ENCODE measurements at places on chromosomes 1 and 21.

- DNase-seq = peak; percentile 32
Observed at GRCh38 chr1:167722152-167722869, 529 bp downstream of the MPZL1 start.

DNA sequence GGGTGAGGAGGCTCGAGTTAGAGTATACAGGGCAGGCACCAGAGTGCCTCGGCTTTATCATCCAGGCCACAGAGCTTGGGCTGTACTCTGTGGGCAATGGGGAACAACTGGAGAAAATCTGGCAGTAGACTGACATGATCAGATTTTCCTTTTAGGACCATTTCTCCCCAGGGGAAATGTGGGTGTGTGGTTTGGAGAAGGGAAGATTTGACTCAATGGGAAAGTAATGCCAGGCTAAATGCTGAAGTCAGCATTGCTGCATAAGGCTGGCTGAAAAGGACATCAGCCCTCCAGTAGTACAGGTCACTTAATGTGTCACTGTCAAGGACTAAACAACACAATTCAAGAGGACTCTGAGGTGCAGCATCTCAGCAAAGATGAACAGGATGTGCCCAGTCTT, 5.0 kb downstream of the FYB2 start:
- no peak for DNase-seq

- DNase-seq = no peak
Observed at GRCh38 chr21:34039678-34040382, 33.5 kb upstream of the MRPS6 start.

- DNase-seq = no peak
Observed at GRCh38 chr1:85325920-85326319, 49.5 kb upstream of the BCL10 start.

DNA sequence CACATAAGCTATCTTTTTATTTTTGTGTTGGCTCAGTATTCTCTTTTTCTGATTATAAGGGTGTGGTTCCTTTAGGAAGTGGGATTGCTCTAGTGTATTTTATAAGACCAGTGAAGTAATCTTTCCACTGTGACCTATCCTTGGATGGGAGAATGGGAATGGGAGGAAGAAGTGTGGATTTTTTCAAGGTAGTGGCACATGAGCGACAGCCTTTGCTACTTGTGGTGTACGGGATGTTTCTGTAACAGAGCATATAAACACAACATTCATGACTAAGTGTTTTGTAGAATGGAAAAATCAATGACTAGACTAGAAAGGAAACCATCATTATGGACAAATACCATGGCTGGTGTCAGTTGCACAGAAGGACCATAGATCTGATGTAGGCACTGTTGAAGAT, 209.6 kb downstream of the GIPC2 start:
- no peak for DNase-seq

DNA sequence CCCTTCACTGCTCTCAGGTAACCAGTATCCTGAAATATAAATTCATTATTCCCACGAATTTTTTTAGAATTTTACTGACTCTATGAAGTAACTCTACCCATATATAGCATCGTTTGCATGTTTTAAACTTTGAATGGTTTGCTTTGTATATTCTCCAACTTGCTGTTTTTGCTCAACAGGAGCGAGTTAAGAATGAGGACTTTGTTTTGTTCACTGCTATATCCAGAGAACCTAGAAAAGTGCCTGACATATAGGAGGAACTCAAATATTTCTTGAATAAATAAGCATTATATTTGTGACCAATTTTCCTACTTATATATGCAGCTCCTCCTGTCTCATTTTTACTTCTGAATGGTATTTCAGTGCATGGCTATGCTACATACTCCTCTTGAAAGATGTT, 43.4 kb downstream of the NUF2 start:
- no peak for DNase-seq

DNA sequence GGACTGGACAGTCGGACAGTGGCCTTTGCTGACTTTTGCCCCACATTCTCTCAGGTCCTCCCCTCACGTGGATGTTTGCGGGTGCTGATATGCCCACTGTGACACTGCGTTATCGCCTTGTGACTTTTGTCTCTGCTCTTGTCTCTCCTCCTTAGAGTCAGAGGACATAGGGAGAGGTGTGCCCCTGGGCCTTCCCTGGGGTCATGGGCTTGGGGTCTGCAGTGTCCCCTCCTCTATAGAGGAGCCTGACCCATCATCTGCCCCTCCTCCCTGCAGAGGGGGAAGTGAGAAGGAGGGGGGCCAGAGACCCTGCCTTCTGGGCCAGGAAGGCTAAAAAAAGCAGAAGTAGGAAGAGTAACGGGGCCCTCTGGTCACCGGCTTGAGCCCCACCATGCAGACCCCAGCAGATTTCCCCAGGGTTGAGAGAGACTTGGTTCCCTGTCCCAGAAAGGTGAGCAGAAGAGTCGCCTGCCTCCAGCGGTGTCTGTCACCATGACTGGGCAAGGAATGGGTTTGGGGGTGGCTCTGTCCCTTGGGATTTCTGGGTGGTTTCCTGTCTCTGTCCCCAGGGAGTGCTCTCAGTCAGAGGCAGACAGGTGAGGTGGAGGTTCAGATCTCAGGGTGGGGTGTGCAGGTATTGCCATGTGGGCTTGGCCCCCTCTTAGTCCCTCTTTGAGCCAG, 13.3 kb downstream of the RPS6KA1 start:
- no peak for DNase-seq

DNA sequence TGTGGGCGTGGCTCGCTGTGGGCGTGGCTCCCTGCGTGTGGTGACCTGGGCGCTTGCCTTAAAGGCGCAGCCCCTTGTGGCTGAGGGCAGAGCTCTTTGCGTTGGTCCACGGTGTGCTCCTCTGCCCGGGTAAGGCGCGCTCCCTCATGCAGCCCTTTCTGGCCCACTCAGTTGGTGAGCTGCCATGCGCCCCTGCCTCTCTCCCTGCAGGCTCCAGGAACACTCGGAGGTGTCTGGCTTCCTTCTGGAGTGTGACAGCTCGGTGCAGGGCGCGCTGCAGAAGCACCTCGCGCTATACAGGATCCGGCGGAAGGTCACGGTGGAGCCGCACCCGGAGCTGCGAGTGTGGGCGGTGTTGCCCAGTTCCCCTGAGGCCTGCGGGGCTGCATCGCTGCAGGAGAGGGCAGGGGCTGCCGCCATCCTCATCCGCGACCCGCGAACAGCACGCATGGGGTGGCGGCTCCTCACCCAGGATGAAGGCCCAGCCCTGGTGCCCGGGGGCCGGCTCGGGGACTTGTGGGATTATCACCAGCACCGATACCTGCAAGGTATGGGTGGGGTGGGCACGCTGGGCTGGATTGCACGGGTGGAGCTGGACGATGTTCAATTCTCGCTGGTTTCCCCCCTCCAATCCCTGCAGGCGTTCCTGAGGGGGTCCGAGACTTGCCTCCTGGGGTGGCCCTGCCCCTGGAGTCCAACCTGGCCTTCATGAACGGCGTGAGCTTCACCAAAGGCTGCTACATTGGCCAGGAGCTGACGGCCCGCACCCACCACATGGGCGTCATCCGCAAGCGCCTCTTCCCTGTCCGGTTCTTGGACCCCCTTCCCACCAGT, 9.1 kb downstream of the IBA57 start:
- peak; percentile 38 for DNase-seq

- DNase-seq = no peak
Observed at GRCh38 chr1:107952989-107953388, 12.0 kb downstream of the VAV3 start.

DNA sequence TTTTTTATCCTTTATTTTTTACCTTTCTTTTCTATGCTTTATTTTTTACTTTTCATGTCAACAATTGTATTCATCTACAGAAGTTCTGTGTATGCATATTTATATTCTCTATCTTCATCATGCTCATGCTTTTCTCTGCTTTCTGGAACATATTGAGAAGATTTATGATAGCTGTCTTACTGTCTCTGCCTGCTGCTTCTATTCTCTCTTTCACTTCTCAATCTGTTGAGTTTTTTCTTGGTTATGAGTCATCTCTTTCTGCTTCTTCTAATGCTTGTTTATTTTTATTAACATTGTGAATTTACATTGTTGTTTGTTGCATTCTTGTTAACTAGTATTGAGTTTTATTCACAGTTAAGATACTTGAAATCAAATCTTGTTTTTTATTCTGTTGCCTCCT, 22.6 kb downstream of the F5 start:
- no peak for DNase-seq

DNA sequence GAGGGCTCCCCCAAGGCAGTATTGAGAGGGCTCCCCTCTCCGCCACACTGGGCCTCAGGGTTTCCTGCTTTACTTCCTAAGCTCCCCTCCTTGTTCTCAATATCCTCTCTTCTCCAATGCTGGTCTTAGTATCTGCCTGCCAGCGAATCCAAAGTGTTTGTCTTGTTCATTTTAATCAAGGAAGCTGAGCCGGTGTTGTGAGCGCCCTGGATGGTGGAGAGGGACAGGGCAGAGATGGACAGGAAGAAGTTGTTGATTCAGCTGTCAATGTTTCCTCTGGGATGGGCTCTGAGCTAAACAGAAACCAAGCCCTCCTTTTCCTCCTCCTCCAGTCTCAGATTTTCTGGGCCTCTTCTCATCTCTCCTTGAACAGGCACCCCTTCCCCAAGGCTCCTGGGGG, 5.4 kb downstream of the OLFML3 start:
- no peak for DNase-seq

DNA sequence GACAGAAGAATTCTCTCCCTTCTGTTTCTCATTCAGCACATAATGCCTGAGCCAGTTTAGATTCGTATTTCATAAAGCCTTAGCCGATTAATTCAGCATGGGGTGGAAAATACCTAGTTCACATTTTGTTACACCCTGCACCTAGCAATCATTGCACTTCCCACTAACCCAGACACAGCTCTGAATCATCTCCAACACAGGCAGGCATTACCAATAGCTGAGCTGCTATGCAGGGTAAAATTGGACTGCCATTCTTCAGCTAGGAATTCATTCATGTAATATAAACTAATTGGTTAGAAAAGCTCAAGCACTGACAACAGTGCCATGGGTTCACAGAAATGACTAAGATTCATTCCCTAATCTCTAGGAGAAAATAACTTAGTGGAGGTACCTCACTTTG, 26.9 kb upstream of the NKAIN1 start:
- DNase-seq = no peak

DNA sequence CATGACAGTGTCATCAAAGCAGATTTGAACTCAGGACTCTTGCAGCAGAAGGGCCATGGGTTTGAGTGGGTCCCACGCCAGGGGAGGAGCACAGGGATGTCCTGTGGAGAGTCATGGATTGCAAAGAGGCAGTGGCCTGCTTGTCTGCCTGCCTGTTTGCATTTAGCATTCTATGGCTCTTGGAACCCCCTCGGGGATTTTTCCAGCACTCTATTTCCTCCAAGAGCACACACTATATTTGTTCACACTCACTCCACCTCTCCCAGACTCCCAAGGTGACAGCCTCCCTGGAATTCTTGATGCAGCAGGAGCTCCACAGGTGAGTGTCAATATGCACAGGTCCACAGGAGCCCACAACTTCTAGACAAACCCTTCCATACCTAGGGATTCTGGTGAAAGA, 73.1 kb upstream of the LRRN2 start:
- no peak for DNase-seq

GRCh38 chr1:214623430-214623829, 20.4 kb downstream of the CENPF start:
- no peak for DNase-seq

DNA sequence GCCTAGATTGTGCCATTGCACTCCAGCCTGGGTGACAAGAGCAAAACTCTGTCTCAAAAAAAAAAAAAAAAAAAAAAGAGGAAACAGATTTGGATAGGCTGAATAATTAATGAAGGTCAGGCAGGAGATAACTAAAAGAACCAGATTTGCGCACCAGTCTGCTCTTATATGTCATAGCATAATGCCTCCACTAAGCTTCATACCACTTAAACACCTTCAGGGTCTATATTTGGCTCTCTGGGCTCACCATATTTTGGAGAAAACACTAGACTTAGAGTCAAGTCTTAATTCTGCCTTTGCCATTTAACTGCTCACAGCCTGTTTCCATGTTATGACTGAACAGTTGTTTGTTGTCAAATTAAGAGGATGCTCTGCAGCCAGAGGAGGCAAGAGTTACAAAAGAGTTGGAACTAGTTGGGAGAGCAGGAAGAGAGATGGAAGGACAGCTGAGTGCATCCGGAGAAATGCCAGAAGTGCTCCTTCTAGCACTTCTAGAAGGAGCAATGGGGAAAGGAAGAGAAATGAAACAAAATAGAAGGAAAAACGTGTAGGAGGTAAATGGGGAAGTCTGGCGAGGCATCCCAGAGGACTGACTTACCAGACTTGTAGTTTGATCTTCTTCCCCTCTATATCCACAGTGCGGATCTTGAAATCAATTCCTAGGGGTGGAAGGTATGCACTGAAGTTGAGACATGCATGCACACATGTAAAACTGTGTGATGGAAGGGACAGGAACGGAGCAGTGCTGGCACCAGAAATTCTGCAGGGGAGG, 1.8 kb downstream of the RAB13 start:
- DNase-seq = no peak

GRCh38 chr1:52636721-52637695, 4.0 kb downstream of the SHISAL2A start:
- peak; percentile 69 for DNase-seq

DNA sequence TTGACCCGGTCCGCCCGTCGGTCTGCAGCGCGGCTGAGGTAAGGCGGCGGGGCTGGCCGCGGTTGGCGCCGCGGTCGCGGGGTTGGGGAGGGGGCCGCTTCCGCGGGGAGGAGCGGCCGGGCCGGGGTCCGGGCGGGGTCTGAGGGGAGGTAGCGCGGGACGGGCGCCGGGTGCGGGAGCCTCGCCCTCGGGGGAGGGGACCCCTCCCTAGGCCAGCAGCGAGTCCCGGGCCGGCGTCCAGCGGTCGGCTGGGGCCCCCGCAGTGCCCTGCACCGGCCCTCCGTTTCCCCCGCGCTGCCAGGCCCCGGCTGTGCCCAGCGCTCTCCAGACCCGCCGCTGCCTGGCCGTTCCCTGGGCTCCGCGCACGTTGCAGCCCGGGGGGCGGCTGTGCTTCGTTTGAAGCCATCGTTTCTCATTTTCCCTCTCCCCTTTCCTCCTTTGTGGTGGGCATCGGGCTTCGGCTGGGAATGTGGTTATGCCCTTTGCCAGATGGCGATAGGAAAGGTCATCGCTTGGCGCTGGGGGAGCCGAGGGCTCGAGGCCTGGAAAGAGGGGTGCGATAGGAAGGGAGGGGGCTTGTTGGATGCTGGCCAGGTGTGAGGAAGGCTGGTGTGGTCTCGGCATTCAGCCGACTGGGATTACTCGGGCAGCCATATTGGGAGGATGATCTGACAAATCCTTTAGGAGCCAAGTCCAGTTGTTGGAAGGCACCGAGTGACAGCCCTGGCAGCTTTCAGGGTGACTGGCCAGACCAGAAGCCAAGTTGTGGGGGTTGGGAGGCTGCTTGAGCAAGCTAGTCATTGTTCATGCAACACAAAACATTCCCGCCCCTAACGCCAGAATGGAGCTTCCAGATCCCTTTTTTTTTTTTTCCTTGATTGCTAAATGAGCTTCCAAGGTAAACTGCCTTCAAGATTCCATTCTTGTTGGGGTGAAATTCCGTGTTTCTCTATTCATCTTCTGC, 753 bp downstream of the KIF1B start:
- DNase-seq = peak; percentile 30
